ENCODE measurements at places on chromosomes 1 and 21.

DNA sequence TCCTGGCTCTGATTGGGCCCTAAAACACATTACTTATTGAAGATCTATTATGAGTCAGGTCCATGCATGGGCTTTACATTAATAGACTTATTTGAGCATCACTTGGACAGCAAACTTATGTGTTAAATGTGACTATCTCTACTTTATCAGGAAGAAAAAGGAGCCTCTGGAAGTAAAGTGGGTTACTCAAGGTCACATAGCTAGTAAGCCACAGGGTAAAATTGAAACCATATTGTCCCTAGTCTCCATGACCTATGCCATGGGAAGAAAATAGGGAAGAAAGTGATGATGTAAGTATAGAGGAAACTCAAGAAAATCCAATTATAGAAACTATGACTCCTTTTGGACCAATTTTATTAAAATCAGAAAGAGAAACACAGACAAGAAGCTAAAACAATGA, 555.3 kb downstream of the NUF2 start:
- no peak for DNase-seq

DNA sequence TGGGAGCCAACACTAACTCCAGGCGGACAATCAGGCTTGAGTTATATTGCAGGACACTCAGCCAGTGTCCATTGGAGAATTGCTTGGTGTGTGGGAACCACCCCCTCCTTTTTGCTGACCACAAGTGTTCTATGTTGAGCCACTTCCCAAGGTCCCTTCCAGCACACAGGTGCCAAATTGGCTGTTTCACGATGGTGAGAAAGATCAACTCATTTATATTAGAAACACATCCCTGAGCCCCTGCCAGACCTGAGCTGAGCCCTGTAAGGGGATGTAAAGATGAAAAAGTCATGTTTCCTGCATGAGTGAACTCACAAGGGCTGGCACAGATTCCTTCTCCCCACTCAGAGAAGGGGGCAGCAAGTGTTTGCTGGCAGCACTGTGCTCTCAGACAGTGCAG, 96.5 kb downstream of the KCNN3 start:
- DNase-seq: no peak

DNA sequence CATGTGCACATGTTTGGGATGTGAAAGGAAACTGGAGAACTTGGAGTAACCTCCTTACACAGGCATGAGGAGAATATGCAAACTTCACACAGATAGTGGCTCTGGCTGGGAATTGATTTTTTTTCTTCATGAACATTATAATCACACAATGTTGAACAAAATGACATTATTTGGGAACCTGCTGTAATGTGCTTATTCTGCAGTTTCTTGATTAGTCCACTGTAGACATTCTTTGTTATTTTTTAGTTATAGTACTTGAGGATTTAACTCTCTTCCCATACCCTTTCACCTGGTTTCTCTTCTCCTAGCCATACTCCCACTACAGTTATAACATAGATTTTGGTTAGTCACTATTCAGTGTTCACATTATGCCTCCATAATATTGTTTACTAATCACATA, 68.3 kb downstream of the ATG4C start:
- no peak for DNase-seq

DNA sequence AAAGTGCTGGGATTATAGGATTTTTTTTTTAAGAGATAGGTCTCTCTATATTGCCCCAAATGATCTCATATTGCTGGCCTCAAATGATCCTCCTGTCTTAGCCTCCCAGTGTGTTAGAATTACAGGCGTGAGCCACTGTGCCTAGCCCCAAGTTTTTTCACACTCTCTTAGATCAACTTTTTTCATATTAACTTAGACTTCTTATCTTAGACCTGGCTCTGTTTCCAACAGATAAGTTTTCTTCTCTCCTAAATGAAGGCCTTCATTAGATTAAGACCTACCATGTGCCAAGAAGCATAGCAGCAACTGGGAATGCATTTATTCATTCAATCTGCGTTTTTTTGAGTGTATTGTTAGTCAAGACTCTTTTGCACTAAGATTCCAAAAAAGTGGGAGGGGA, 20.2 kb upstream of the HTR1D start:
- no peak for DNase-seq

GRCh38 chr1:172431721-172432192, 11.3 kb downstream of the C1orf105 start:
- DNase-seq: no peak

- DNase-seq: no peak
Observed at GRCh38 chr1:161499099-161500039, 5.9 kb upstream of the FCGR2A start.

DNA sequence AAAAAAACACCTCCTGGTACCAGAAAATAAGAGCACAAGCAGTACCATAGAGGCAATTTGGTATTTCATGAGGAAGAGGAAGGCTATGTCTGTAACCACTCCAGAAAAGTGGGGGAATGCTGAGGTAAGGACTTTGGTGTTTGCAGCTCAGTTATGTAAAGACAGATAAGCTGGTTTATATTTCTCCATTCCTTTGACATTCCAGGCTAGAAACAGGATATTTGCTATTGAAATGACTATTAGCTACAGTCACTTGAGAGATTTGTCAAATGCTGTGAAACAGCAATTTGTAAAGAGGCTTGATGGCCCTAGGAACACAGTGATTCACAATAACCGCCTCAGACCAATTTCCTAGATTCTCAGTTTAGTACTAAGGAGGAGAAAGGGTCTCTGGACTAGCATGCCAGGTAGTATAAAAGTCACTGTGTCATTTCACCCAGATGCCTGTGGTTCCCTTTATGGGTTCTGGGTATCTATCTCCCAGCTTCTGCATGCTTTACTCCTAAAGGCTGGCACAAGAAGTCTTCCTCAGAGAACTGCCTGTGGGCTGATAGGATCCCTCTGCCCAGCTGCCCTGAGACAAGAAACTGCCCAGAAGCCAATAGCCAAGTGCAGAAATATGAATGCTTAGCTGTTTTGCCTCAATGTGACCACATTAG, 80.5 kb downstream of the VCAM1 start:
- no peak for DNase-seq

DNA sequence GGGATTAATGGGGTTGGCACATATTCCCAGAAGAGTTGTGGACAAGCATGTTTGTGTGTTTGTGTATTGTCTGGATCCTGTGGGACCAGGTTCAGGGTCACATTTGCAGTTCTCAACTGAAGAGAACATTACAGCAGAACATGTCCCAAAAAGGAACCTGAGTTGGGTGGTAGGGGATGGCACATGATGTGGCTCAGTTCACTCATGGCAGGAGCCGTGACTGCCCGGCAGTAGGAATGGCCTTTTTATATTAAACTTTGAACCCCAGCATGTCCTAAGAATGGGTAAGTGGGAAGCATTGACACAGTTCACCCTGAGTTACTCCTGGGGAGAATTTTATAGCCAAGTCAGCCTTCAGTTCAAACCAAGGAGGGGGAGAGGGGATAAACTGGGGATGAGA, 41.3 kb downstream of the CXADR start:
- no peak for DNase-seq

DNA sequence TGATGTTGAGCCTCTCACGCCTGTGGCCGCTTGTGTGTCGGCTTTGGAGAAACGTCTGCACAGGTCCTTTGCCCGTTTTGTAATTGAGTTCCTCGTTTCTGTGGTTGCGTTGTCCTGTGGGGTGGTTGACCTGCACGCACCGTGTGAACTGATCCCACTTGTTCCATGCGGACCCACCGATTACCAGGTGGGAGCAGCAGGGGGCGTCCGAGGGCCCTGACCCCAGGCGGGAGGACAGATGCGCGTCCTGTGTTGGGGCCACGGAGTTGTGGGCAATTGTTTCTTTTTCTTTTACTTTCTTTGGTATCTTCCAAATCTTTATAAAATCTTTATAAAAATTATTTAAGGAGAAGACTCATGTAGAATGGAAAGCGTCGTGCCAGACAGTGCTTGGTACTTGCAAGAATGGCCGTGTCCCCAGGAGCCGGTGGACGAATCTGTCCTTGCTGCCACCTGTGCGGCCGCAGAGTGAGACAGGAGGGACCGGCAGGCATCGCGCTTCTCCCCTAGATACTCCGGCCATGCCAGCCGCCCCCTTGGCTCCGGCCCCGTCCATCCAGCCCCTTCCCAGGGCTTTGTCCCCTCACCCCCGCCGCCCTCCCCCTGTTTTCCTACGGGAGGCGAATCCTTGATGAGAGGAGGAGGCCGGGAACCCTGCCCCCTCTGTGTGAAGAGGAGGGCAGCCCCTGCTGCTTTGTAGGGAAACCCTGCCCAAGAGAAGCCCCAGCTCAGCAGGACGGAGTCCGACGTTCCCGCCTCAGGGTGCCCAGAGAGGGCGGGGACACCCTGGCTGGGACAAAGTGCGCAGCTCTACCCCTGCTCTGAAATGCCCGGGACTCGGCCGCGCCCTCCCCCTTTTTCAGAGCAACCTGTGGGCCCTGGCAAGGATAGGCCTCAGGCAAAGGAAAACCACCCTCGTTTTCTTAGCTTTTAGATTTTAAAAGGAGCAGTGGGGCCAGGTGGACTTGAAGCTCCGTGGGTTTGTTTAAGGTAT, 41.7 kb downstream of the PRKCZ start:
- peak; percentile 10 for DNase-seq

DNA sequence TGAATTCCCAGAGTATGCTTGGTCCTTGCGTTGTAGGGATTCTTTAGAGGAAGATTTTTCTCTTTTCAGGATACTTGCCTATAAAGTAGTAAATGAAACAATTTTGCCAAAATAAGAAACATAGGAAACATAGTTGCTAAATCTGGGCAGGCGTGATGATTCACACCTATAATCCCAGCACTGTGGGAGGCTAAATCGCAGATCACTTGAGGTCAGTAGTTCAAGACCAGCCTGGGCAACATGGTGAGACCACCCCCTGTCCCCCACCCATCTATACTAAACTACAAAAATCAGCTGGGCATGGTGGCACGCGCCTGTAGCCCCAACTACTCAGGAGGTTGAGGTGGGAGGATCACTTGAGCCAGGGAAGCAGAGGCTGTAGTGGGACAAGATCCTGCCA, 4.9 kb downstream of the ARV1 start:
- no peak for DNase-seq

- DNase-seq: no peak
Observed at GRCh38 chr1:51316113-51316845, 14.1 kb downstream of the TTC39A start.

- no peak for DNase-seq
Observed at GRCh38 chr21:21997390-21998333, 999.5 kb downstream of the NCAM2 start.

DNA sequence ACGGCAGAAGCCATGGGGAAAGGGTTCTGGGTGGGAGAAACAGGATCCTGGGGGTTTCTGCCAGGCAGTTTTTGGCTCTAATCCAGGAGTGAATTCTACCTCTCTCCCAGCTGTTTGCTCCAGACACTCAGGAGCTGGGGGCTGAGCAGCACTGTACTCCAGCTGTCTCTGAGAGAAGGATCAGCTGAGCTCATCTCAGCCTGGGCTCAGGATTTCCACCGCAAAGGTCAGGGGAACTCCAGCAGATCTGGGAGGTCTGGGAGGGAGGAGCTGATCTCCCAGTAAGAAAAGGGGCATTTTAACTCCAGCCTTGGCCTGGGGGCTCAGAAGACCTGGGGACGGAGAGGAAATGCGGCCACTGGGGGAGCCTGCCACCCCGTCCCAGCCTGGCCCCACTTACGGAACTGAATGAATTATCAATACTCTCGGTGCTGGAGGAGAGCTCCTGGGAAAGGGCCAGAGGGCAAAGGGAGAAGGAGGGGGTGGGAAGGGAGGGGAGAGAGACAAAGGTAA, 17.3 kb downstream of the PI4KB start:
- DNase-seq: no peak

DNA sequence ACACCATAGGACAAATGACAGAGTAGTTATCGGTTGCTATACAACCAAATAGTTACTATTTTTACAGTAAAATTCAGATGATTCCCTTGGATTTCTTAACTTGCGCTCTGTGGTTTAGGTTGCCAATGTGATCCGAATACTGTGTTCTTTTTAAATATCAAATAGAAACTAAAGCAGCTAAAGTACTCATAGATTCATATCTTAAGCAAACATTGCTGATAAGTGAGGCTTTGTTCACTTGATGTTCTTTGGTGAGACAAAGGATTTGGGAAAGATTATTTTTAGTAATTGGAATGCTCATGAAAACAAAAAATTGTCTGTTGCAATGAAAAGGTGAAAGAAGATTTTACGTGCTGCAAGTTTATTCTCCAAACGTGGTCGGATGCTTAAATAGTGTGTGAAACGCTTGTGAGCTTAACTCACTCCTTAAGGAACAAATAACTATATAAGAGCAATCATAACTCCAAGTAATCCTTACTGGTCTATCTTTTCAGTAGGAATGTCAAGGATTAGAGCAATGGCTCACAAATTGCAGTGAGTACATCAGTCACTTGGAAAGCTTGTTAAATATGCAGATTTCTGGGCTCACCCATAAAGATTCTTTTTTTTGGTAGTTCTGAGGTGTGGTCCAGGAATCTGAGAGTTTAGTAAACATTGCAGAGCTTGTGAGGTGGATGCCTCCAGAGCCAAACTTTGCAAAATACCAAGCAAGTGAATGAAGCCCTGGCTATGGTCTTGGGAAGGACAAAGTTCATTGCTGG, 31.8 kb upstream of the PDC start:
- no peak for DNase-seq

DNA sequence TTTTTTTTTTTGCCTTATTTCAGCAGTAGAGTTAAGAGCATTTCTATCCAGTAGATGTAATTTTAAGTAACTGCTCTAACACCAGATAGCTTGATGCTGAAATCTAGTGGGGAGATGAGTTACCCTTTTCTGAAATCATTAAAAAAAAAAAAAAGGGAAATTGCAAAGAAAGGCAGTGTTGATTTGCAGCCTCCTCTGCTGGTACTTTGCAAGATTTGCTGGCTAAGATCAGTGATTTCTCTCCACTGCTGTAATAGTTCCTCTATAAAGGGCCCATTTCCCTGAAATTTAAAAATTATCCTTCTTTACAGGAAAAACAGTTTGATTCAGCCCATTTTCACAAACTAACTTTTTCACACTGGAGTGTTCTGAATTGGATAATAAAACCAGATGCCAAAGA, 120.6 kb downstream of the PTBP2 start:
- no peak for DNase-seq

- DNase-seq: no peak
Observed at GRCh38 chr1:2488688-2489087, 12.6 kb downstream of the PLCH2 start.

DNA sequence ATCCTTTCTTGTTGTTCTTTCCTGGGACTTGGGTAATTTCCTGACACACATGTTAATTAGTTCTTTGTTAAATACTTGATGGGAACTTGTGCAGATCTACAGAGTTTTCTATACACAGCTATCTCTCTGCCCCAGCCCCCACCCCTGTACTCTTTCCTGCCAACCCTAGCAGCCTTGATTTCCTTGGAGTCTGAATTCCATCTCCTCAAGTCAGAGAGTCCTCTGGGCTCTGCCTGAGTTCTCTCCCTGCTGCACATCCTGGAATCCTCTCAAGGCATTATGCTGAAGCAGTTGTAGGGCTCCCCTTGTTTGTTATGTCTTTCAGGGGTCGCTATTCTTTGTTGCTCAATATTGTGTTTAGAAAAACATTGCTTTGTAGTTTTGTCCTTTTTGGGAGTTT, 384.7 kb downstream of the RPS6KC1 start:
- DNase-seq: no peak

Data from T-helper 2 cell treated with Interferon-gamma antibody and Interleukin-4, amounts not matched to agents 5 μg/mL and 100 μg/mL, for 36 hours (primary cell).